ENCODE measurements at places on chromosomes 2 and 18.

DNA sequence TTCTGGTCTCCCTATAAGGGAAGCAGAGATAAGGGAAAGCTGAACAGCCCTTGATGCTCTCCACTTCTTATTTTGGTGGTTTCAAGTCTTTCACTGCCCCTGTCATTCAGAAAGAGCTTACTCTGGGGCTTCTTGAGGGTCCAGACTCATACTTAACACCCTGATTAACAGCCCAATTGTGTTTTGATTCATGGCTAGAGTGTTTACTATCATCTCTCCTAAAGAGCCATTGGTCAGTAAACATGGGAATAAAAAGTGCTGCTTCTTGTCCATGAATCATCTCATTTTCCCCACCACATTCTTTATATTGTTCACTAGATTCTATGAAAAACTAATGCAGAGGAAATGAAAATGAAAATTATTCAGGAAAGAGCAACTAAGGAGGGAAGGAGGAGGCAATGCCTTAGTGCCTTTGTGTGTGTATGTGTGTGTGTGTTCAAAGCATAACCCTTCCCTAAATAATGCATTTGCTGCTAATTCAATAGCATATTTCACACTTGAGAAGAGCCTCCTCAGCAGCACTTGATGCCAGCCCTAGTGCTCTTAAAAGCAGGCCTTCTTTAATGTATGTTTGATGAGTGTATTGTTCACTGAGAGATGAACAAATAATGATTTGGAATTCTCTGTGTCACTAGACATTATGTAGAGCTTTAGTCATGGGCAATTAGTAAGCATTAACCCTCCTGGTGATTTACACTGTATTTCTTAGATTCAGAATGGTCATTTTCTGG lies 63.5 kb downstream of the DCC start:
- no peak for DNase-seq

- DNase-seq, result no peak
These were observed 3.2 kb downstream of the TANK start for GRCh38 chr2:161163440-161163839.

GRCh38 chr2:55595536-55595935 lies 21.9 kb downstream of the PPP4R3B start:
- no peak for DNase-seq

GRCh38 chr2:122636097-122636496 lies 880.6 kb downstream of the TSN start:
- no peak for DNase-seq

- no peak for DNase-seq
These were observed 69.4 kb upstream of the SMAD2 start for GRCh38 chr18:47999801-48000248.

DNA sequence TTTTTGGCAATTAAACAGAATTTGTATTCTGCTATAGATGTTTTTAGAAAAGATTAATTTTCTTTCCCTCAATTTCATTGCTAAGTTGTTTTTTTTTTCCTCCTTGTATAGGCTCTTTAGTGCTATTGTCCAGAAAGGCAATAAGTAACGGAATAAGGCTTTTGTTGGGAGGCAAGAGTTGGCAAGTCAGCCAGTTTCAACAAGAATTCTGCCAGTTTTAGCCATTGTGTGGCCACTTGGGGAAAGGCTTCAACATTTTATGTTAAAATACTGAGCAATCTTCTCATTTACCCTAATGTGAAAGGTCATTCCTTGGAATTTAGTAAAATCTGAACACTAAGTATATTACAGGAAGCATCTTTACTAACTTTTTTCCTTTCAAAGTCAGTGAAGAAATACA lies 9.6 kb downstream of the CALCRL start:
- no peak for DNase-seq

DNA sequence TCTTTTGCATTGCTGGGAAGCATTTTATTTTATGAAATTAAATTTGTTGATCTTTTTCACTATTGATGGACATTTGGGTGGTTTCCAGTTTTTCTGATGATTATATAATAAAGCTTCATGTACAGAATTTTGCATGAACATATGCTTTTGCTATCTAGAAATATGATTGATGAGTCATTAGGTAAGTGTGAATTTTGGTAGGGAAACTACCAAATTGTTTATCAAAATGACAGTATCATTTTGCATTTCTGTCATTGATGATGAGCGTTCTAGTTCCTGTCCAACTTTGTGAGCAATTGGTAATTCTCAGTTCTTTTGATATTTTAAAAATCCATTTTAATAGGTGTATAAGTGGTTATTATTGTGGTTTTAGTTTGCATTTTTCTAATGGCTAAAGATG lies 67.7 kb downstream of the TAF4B start:
- no peak for DNase-seq

GRCh38 chr2:127514485-127514884 lies 11.8 kb downstream of the IWS1 start:
- DNase-seq, result no peak

DNA sequence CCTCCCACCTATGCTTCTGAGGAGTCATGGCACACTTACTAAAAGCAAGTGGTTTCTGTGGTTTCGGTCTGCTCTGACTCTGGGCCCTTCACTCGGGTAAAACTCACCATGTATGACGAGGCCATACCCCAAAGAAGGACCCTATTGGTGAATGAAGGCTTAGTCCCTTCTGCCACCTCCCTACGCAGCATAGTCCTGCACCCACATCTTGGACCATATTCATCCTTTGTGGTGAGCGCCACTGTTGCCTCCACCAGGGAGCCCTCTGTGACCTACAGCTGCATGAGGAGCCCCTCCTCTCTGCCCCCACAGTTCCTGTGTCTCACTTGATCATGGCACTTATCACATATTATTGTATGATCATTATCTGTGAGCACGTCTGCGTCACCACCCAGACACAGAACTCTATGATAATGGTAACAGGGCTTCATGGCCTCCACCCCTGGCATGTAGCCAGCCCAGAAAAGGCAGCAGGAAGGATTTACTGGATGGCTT lies 113.3 kb downstream of the TFCP2L1 start:
- DNase-seq, result no peak

- no peak for DNase-seq
These were observed 348.8 kb downstream of the METTL4 start for GRCh38 chr18:2222270-2223185.

GRCh38 chr2:208025814-208026184 lies 472 bp upstream of the PLEKHM3 start:
- DNase-seq, result peak; percentile 53

DNA sequence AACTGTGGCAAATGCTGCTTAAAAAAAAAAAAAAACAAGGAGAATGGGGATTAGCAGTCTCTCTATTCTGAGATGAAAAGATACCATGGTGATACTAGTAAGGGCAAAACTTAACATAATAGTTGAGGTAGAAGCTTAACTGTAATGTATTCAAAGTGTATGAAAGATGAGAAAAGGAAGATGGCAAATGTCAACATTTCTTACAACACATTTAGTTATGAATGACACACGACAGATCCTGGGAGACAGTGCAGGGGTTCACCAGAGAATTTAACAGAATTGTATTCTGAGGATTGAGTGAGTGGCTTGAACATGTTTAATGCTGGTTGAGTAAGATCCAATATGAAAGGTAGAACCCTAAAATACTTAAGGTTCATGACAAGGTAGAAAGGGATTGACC lies 52.7 kb downstream of the CUL3 start:
- no peak for DNase-seq

- no peak for DNase-seq
These were observed 362.4 kb downstream of the KCNJ3 start for GRCh38 chr2:155060896-155061295.

- no peak for DNase-seq
These were observed 24.0 kb downstream of the GAREM2 start for GRCh38 chr2:26196683-26197418.

DNA sequence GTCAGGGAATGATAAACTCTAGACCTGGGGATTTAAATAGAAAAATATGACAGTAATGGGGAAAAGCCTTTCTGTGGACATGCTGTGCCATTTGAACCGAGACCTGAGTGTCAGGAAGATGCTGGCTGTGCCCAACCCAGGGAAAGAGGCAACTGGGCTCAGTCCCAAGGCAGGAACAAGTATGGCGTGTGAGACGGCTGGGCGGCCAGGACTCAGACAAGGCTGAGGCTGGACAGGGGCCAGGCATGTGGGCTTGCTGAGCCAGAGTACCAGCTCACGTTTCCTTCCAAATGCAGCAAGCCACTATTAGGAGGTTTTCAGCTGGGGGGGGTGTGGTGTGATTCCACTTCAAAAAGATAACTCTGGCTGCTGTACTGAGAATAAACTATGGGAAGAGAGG lies 92.4 kb downstream of the INPP5D start:
- DNase-seq, result no peak

DNA sequence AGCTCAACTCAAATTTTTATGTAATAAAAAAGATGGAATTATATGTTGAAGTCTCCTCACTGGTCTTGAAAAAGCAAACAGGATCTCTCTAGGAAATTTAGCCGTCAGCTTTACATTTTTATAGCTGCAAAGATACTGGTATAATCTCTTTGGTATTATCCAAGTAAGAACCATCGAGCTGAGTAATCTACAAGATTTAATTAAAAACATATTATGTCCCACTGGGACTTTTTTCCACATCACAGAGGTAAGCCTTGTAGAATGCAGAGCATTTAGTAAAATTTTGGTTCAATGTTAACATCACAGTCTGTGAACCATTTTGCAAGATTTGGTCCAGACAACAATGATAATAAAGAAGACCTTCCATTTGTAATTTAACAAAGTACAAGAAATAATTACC lies 162.6 kb upstream of the SLC39A10 start:
- no peak for DNase-seq

DNA sequence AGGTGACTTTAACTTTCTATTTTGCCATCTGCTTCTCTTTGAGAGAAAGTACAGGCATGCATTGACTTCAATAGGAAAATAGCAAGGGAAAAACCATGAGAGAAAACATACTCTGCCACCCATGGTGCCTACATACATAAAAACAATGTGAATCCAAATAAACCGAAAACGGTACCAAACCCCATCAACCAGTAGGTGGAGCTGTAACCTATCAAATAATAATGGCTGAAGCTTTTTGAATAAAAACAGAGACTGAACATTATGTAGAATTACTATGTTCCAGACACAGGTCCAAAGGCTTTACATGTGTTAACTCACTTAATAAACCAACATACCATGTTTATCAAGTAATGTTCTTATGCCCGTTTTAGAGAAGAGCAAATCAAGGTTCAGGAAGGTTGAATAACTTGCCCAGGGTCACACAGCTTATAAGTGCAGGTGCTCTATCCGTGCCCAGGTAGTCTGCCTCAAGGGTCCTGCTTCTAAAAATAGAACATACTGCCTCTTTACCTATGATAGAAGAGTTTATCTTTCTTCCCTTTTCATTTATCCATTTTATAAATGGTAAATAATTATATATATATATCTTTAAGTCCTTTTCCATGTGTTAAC lies 293.9 kb upstream of the SYT4 start:
- no peak for DNase-seq

- no peak for DNase-seq
These were observed 53.2 kb upstream of the CNGA3 start for GRCh38 chr2:98293030-98293429.

DNA sequence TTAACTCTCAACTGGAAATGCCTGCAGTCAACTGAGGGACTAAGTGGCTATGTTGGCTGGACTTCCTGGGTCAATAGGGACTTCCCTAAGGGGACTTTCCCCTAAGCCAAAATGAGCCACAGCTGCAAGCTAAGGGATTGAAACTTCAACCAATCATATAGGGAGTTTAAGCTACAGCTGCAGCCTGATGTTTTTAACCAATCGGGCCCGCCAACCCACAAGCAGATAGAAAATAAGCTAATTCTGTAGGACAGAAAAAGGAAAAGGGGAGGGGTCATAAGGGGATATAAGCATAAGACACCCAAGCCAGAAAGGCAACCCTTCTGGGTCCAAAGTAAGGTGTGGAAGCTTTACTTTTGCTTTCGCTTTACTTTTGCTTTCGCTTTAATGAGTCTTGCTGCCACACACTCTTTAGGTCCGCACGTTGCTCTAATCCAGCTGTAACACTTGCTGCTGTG lies 927.5 kb downstream of the ERBB4 start:
- no peak for DNase-seq

All from ecto neural progenitor cell (in vitro differentiated cells).